AG20443 (cell line): ENCODE measurements at places on chromosomes 11 and 22.

DNA sequence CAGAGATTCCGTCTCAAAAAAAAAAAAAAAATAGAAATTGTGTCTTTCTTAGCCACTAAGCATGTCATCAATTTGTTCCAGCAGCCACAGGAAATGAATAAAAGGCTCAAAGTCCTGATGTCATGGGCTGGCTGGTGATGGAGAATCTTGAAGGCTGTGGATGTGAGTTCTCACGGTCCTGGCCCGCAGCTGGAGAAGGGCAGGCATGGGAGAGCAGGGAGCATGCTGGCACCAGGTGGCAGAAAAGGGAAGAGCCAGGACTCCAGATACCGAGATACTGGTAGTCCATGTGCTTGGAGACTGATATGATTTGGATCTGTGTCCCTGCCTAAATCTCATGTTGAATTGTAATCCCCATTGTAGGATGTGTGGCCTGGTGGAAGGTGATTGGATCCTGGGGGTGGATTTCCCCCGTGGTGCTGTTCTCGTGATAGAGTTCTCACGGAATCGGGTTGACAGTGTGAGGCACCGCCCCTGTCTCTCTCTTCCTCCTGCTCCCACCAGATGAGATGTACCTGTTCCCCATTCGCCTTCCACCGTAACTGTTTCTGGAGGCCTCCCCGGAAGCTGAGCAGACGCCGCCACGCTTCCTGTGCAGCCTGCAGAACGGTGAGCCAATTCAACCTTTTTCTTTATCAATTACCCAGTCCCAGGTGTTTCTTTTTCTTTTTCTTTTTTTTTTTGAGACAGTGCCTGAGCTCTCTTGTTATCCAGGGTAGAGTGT, 18.1 kb downstream of the MRGPRD start:
- DNase-seq: peak; percentile 51

DNA sequence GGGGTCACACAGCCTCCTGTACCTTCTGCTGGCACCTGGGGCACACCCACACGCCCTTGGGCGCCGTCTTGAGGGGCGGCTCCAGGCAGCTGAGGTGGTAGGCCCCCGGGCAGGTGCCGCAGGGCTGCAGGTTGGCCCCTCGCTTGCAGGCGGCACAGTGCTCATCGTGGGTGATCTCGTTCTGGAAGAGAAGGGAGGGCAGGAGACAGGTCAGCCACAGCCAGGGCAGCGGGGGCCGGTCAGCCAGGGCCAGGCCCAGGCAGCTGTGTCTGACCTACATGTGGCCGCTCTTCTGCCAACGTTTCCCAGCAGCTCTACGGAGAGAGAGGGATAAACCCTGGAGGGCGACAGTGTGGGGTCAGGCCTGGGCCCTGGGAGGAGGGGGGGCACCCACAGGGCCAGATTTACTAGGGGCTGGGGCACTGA, 121.9 kb downstream of the PHF21B start:
- no peak for DNase-seq

- no peak for DNase-seq
Measured at GRCh38 chr11:69811431-69811830, 7.8 kb downstream of the FGF3 start.

GRCh38 chr11:128040603-128041002, 546.8 kb downstream of the ETS1 start:
- peak; percentile 33 for DNase-seq

GRCh38 chr11:34641456-34641855, 20.6 kb downstream of the EHF start:
- DNase-seq: no peak

- peak; percentile 67 for DNase-seq
Measured at GRCh38 chr22:29139965-29140782, 65.5 kb upstream of the EMID1 start.

- DNase-seq: no peak
Measured at GRCh38 chr11:21446939-21447590, 745.8 kb upstream of the ANO5 start.

GRCh38 chr11:9461063-9461759, 399 bp downstream of the ZNF143 start:
- peak; percentile 92 for DNase-seq

GRCh38 chr11:112789481-112789880, 171.7 kb upstream of the NCAM1 start:
- no peak for DNase-seq

GRCh38 chr22:41229730-41230400, 10.9 kb downstream of the CHADL start:
- DNase-seq: no peak
